ENCODE measurements at places on chromosomes 16 and 17.

DNA sequence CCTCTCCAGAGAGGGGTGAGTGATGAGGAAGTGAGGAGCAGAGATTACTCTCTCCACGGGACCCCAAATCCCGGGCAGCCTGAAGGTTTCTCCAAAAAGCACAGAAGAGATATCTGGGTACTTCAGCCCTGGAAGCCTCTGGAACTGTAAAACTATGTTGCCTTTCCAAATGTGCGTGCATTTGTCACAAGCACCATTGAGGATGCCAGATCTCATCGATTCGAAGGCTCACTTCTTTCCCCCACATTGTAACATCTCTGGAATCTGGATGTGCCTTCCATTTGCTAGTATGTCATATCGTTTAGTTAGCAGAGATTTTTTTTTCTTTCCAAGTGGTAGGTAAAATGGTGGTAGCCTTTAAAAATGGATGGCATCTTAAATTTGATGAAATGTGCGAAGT lies 45.8 kb downstream of the ABCC12 start:
- DNase-seq: no peak

GRCh38 chr17:67439269-67439668 lies 62.2 kb downstream of the PITPNC1 start:
- no peak for DNase-seq

DNA sequence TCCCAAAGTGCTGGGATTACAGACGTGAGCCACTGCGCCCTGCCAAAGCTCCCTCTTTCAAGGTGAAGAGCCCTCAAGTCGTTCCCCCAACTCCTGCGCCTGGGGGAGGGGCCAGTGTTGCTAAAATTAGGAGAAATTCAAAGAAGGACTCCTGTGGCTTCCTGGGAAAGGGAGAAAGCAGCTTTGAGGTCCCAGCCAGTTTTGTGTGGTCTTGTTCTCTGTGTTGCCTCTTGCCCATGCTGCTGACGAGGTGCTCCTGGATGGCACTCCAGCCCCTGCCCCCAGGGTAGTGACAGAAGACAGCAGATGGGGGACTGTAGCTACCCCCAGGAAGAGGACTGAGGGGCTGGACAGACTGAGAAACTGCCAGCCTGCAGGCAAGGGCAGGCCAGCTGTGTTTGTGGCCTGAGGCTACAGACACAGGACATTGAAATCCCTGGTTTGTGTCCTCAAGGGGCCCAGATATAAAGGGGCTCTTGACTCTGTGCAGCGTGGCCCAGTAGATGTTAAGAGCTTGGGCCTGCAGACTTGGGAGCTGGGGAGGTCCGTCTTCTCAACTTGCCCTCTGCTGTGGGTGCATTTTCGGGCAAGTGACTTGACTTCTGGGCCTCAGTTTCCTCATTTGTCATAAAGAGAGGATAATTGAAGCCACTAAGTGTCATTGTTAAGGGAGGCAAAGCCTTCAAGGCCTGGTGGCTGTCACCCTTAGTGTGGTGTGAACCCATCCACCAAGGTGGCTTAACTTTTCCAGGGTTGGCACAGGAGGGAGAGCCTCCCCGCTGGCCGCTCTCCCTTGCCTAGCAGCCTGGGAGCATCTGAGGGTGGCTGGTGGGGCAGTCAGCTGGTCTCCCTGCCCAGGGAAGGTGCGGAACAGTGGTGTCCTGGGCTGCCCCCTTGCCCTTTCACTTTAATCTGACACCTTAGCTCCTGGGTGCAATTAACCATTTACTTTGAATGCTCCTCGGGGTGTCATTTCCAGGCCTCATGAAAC lies 4.1 kb downstream of the UBALD2 start:
- no peak for DNase-seq

DNA sequence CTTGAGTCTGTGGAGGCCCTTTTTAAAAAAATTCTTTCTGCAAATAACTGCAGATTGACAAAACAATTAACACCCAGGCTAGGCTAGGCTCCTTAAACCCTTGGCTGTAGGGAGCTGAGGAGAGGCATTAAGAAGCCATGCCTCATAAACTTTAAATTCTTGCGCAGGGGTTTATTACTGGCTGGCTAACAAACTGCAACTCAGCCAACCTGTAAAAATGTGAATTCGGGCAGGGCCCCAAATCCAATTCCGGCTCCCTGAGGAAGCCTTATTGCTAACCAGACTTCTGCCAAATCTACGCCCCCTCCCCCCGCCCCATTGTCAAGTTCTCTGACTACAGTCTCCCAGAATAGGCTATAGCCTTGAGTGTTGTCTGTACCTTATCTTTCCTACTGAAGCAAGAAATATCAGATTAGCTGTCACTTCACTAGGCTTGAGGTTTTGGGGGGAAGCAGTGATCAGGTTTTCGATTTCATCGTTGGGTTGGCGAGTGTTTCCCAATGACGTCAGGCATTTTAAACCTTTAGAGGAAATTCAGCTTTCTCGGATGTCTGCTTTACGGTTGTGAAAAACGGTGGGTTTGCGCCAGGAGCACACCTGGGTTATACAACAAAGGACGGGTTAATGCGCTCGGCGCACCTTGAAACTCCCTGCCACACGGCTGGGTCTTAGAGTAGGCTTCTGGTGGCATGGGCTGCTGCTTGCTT lies 2.0 kb downstream of the CDH3 start:
- no peak for DNase-seq

GRCh38 chr16:71537643-71538042 lies 11.4 kb downstream of the CHST4 start:
- no peak for DNase-seq

DNA sequence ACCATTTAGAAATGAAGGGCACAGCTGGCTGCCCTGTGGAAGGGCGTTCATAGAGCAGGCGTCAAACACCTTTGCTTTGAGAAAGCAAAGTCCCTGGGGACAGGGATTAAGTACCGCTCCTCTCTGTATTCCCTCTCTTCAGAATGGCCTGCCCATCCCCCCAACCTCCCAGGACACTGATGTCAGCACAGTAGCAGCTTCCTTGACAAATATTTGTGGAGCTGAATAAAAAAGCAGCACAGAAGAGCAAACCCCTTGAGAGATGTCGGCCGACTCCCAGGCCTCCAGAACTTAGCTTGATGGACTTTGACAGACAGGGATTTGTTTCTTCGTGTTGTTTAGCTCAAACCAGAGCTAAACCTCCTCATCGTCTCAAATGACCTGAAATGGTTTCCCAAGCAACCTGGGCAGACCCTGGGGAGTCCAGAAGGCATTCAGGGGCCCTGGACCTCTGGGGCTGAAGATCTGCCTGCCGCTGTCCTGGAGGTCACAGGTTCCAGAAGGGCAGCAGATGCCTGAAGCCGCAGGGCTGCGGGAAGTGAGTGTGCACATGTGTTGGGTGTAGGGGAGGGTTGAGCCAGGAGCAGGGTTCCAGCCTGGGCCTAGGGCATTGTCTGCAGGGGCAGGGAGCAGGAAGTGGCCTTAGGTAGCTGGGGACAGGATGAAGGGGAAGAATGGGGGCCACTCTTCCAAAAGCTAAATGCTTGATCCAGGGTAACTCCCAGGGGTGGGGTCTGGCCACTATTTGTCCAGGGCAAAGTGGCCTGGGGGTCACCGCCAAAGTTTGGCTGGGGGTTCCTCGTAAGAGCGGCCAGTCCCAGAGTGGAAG lies 42.3 kb upstream of the NKD1 start:
- DNase-seq: no peak

- DNase-seq: no peak
These were observed 129.2 kb downstream of the SEC14L1 start for GRCh38 chr17:77269696-77270681.

DNA sequence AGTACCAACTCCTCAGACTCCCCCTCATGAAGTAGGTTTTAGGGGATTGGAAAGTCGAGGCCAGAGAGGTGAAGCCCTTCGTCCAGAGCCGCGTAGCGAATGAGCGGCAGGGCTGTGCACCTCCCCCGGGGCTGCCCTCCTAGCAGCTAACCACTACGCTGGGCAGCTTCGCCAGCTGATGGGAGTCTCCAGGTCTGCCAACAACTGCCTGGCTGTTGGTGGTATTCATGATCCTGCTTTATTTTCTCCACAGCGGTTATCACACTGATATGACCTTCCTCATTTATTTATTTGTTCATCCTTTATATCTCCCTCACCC lies 773 bp upstream of the NETO2 start:
- DNase-seq: no peak

DNA sequence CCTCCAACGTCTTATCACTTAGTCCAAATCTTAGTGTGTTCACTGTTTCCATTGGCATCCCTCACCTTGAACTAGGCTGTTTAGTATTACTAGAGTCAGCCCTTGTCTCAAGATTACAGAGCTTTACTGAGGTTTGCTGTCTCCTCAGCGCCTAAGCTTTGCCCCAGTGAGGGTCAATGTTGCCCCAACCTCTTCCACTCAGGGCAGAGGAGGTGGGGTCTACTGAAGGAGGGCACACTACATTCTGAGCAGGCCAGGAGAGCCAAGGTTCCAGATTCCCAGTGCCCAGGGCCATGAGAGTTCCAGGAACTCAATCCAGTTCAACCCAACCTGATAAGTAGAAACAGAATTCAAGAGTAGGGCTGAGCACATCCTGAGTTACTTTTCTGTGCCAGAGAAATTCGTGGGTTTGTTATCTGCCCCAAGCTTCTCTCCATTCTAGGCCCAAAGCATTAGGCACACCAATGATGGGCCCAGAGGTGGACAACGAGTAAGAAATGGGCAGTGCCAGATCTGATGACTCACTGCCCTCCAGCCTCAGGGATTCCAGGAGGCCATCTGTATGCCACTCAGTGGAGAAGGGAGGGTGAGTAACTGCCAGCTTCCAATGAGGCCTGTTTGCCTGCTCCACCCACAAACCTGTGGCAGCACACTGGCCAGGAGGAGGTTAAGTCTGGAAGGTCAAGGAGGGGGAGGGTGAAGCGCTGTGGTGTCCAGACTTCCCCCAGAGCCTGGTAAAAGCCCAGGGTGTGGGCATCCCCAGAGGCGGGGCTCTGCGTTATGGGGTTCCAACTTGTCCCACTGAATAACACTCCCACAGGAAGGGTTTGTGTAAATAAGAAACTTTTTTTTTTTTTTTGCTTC lies 8.2 kb downstream of the TUBG2 start:
- no peak for DNase-seq

GRCh38 chr16:9003763-9004162 lies 40.1 kb upstream of the USP7 start:
- no peak for DNase-seq
